ENCODE measurements at places on chromosomes 2 and 18.

DNA sequence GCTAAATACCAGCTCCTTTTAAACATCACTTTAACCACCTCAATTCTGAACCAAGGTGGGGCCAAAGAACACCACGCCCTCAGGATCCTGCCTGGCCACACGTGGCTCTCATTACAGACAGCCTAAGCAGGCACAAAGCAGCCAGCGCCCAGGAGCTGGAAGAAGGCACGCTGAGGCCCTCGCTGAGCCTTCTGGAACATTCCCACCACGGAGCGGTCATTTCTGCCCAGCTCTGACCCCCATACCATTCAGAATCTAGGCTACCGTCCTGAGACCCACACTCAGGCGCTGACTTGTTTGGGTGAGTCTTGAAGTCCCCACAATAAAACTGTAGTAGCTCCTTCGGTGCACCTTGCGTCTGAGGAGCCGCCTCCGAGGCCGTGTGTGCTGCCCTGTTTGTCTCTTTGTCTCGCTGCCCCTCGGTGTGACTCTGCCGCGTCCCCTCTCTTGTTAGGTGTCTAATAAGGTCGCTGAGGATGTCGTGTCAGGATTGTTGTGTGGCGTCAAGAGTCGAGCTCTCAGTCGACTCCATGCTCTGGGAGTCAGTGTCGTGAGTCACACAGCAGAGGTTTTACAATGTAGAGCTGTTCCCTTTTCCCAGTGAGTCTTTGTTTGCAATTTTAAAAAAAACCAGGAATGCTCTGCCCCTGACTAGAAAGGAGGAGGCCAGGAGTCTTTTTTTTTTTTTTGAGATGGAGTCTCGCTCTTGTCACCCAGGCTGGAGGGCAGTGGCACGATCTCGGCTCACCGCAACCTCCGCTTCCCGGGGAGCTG is 242.4 kb downstream of the KLHL29 start:
- DNase-seq: no peak

DNA sequence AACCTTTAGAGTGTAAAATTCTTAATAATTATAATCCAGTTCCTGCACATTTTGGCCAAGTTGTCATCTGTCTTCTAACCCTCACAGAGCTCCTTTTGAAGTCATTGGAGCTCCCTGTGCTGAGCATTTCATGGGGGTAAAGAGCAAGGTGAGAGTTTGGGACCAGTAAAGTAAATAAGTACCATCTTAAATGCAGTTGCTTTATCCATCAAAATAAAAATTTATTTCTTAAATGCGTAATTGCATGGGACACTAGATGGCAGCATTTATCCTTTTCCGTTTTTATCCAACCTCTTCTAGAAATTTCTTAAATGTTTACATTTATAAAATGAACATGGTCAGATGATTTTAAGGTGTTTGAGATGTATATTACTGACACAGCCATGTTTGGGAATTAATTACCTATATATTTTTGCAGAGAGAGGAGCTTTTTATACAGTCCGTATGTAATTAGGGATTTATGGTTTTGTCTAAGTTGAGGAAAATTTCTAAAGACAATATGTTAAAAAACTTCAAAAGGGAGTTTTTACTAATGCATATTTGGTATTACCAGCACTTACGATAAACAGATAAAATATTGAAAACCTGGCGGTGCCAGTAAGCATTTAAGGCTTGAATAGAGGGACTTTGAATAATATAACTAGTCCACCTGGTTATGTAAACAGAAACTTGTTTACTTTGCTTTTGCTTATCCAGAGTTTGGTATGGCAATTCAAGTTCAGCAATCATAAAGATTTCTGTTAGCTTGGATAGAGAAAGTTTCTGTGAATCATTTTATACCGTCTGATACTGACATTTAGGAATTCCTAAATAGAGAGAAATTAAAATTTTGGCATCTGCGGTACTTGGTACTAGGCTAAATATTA is 54.5 kb downstream of the ACSL3 start:
- DNase-seq: no peak

GRCh38 chr18:37540424-37541138 is 25.0 kb downstream of the CELF4 start:
- no peak for DNase-seq

- DNase-seq: no peak
Measured at GRCh38 chr2:173359231-173359630, 4.6 kb downstream of the CDCA7 start.

DNA sequence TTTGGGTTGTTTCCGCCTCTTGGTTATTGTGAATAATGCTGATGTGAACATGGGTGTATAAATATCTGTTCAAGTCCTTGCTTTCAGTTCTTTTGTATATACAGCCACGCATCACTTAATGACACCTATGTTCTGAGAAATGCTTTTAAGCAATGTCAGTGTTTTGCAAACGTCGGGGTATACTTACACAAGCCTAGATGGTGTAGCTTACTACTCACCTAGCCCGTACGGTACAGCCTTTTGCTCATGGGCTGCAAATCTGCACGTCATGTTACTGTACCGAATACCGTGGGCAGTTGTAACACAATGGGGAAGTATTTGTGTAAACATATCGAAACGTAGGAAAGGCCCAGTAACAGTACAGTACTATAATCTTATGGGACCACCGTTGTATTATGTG is 12.4 kb downstream of the RALB start:
- no peak for DNase-seq

DNA sequence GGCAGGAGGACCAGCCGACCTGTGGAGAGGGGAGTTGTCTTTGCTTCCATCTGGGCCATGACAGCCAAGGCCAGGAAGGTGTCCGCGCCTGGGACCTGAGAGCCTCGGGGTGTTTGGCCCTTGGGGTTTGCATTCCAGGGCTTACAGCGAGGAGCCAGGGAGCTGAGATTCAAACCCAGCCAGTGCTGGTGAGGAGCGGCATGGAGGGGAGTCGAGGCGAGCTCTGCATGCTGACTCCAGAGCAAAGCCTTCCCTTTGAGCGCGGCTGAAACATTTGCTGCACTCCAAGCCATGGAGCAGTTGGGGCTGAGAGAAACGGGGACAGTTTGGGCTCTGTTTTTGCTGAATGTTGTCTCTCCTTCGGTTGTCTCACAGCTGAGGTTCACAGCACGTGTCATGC is 77.4 kb downstream of the TWIST2 start:
- no peak for DNase-seq

DNA sequence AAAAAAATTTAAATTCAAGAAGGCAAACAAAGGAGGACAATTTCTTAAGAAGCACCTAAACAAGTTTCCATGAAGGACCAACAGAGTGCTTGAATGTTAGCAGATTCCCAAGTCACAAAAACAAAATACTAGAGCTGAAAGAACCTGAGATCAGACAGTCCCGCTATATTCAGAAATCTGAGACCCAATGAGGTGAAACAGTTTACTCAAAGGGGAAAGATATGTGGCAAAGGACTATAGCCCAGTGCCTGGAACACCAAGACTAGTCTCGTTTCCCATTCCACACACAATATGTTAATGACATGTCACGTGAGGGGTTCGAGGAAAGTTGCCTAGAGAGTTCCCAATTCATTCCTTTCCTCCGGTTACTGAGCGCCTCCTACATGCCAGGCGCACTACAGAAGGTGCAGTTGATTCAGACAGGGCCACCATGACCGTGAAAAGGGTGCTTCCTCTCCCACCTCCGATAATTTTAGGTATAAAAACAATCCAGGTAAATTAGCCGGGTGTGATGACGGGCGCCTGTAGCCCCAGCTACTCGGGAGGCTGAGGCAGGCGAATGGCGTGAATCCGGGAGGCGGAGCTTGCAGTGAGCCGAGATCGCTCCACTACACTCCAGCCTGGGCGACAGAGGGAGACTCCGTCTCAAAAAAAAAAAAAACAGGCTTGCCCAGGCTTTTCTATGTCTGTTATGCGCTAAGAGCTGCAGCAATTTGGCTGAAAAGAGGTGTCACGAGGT is 617 bp downstream of the SRBD1 start:
- peak; percentile 6 for DNase-seq

GRCh38 chr2:231905026-231905425 is 21.2 kb downstream of the NPPC start:
- no peak for DNase-seq

DNA sequence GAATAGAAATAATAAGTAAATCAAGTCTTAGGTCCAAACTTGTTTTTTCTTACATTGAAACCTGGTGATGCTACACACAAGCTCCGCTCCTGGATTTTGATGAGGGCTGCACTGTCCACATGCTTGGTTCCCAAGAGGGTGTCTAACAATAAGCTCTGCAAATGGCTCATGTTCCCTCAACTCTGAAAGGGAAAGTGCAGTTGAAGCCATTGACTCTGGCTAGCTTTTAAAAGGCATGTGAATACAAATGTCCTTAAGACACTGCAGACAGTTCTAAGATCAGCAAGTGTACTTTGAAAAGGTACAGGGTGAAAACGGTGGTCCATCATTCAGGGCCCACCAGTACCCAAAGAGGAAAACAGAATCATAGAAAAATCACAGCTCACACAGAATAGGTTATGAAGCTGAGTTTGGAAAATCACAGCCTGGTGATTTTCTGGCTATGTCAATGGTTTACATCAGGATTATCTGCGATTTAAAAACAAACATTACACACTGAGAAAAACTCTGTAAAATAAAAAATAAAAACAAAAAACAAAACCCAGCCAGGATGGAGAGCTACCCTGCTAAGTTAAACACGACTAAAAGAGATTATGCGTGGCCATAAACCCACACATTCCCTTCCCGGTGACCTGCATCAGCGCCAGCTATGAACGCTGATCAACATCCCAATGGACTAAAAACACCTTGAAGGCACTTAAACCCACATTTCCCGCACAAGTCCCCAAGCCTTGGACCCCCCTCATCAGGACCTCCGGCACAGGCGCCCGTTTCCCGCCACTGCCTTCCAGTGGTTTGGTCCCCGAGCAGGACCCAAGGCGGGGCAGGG is 554 bp downstream of the PFN4 start:
- DNase-seq: no peak

DNA sequence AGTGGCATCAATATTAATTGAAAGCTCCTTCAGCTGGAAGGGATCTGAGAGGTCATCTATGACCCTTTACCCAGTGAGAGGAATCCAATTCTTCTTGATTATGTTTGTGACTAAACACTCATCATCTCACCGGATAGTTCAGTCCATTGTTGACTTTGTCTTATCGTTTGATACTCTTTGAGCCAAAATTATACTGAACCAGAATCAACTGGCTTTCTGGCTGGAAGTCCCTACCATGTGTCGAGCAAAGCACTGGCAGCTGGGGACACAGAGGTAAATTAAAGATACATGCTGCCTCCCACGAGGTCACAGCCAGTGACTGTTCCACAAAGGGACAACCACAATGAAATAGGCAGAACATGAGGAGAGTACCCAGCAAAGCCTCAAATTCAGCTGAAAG is 91.4 kb upstream of the FHL2 start:
- DNase-seq: no peak

GRCh38 chr2:69687971-69688611 is 44.6 kb upstream of the AAK1 start:
- DNase-seq: no peak

- DNase-seq: no peak
Measured at GRCh38 chr2:197934934-197935289, 130.5 kb downstream of the PLCL1 start.

GRCh38 chr2:72131916-72132841 is 15.5 kb downstream of the CYP26B1 start:
- no peak for DNase-seq

- no peak for DNase-seq
Measured at GRCh38 chr2:122236152-122236874, 480.9 kb downstream of the TSN start.

GRCh38 chr2:113867571-113867970 is 22.3 kb upstream of the ACTR3 start:
- DNase-seq: no peak

- DNase-seq: no peak
Measured at GRCh38 chr18:8839281-8839680, 133.9 kb downstream of the MTCL1 start.

DNA sequence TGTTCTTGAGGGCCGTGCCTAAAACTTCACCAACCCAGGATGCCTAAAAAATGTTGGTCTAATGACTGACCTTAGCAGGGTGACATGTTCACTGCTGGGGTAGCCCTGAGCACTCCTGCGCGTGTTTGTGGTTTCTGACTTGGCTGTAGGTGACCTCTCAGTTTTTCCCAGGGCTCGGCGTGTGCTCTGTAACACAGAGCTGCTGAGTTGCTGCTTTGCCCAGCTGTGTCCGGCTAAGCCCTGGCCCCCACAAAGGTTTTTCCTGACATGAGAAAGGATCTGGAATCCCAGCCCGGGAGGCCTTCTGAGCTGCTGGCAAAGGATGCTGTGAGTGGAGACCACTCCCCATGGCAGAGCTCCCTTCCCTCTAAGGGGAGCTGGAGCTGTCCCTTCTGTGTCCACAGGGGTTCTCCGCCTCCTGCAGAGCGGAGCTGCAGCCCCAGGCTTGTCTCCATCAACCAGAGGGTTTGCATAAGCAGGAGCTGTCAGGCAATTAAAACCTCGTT is 52.7 kb downstream of the CRIM1 start:
- DNase-seq: no peak

DNA sequence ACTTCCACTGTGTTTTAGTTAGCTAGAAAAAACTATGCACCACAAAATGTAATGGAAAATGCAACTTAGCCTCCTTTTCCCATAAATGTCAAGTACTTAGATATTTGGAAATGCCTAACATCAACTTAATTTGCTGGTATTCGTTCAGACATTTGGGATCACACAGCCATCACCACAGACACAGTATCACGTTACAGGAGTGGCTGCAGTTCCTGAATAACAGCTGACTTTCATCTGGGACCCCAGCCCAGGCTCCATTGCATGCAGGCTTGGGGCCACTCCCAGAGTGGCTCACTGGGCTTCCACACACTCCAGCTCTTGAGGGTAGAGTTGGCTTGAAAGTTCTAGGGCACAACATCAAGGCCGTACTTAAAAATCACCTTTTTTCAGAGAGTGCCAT is 9.3 kb downstream of the TMEM182 start:
- no peak for DNase-seq

- DNase-seq: no peak
Measured at GRCh38 chr18:32454593-32454992, 16.1 kb downstream of the GAREM1 start.

DNA sequence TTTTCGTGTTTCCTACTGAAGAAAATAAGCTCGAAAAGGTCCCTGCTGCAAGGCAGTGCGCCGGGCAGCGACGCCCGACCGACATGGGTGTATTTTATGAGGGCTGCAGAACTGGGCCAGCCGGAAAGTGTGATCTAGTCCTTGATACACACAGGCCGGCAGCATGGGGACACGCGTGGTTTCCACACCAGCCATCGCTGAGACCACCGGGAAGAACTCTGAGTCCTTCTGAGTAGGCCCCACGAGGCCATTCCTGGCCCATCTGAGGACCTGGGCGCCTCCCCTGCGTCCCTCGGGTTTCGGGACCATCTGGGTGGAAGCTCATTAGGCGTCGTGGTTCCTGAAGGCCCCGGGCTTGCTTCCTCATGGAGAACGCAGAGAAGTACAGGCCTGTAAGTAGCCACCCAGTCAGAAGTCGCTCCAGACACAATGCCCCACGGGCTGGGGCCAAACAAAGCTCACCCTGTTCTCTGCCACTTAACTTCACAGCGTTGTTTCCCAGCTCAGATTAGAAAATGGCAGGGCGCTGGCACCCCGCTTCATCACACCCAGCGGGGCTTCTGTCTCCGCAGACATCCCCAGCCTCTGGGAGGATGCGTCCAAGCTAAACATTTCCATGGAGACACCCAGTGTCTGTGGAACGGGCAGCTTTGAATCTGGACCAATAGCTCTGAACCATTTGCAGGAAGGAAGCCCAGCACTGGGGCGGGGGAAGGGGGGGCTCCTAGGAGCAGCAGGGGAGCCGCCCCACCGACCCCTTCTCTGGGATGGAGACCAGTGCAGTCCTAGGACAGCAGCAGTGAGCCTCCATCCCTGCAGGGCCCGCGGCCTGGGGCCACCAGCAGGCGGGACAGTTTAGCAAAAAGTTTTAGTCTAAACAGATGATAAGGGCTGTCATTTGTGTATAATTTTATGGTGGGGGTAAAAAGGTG is 2.4 kb downstream of the NFATC1 start:
- DNase-seq: no peak

- DNase-seq: no peak
Measured at GRCh38 chr2:10668402-10669012, 21.3 kb downstream of the NOL10 start.

Data from stimulated activated CD4-positive, alpha-beta T cell treated with anti-CD3 and anti-CD28 coated beads, TNF-alpha, amount 100 ng/mL, for 24 hours (primary cell).